ENCODE measurements at places on chromosomes 12 and 14. TPM values are rescaled to one million over a fixed set of nuclear protein-coding genes. Genes with fewer than 3 reads are reported as not detected.

Gene DAO
- not detected for total RNA-seq

Gene RAPGEF3
- total RNA-seq, result 24.2 TPM

Gene STXBP6
- 6.3 TPM for total RNA-seq

Gene KRT5
- 12.6 TPM for total RNA-seq

Gene IPO4
- 24.1 TPM for total RNA-seq

Gene ABCC9
- 64.2 TPM for total RNA-seq

Gene DRAM1
- total RNA-seq, result 25.5 TPM

Gene BIN2
- total RNA-seq, result 26.5 TPM

DNA sequence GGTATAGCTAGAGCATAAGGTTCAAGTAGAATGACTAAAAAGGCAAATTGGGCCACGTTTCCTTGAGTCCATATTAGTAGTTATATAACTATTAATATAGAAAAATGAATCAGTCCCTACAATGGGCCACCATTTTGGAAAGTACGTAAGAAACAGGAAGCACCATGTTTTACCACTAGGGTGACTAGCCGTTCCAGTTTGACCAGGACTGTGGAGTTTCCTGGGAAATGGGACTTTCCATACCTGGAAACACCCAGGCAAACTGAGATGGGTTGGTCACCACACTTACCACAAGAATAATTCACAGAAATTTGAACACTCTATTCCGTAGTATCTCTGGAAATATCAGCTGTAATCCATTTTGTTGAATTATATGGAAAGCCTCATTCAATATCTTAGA lies 2.1 kb upstream of the MAGOHB start:
- no peak for DNase-seq

GRCh38 chr14:27573018-27573417 lies 975.2 kb upstream of the NOVA1 start:
- DNase-seq, result no peak

DNA sequence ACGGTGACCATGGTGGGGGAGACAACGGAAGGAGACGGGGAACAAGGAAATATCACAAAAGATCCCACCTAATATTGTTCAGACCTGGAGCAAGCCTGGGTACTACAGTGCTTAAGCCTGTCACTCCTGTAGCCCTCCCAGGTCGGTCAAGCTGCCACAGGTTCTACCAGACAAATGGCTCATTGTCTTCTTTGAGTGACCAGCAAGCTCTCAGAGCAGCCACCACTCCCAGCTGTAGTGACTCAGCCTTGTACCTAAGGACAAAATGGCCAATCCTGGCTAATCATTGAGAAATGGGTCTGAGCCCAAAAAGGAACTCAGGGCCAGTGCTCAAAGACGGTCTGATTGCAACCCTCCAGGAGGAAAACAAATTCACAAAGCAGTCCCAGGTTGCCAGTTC lies 238.4 kb upstream of the NOS1 start:
- no peak for DNase-seq

DNA sequence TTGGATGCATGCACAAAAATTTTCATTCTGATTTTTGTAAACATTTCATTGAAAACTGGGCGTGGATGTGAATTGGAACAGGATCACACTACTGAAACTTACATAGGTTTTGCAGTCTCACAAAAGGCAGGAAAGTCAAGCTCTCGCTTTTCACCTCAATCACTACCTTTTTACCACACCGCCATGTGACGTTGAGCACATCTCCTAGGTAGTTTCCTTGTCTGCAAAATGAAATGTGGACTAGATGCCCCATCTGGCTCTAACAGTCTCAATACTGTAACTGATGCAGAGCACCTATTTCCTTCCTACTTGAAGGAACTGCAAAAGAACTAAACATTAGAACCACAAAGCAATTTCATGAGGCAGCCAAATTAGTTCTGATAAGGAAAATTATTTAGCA lies 4.4 kb upstream of the YY1 start:
- DNase-seq, result no peak

DNA sequence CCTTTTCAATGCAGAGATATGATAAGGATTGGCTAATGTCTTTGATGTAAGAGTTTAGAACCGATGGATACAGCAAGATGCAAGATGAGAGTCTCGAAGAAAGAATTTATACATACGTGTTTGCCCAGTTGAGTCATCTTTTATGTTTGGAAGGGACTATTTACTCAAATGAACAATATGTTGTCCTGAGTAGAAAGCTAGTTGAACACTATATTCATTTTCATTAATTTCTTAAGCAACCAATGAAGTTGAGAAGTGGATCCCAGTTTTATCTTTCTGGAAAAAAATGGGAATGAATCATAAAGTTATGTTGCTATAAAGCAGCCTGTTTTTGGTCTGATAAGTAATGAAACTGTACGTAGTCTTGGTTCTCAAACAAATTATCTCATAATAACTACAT lies 1431.7 kb upstream of the FLRT2 start:
- no peak for DNase-seq

- no peak for DNase-seq
These were observed 21.9 kb upstream of the FGD4 start for GRCh38 chr12:32377344-32378055.

GRCh38 chr12:39777465-39777864 lies 157.9 kb upstream of the ABCD2 start:
- no peak for DNase-seq

DNA sequence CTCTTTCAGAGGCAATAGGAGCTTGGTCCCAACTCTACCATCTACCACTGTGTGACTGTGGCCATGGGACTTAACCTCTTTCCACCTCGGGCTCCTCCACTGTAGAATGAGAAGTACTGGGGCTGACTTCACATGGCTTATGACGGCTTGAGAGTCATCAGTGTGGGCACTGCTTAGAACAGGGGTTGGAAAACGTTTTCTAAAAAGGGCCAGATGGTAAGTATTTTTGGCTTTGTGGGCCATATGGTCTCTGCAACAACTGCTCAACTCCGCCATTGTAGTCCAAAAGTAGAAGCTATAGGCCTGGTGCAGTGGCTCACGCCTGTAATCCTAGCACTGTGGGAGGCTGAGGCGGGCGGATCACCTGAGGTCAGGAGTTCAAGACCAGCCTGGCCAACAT lies 69.2 kb upstream of the LTA4H start:
- no peak for DNase-seq

DNA sequence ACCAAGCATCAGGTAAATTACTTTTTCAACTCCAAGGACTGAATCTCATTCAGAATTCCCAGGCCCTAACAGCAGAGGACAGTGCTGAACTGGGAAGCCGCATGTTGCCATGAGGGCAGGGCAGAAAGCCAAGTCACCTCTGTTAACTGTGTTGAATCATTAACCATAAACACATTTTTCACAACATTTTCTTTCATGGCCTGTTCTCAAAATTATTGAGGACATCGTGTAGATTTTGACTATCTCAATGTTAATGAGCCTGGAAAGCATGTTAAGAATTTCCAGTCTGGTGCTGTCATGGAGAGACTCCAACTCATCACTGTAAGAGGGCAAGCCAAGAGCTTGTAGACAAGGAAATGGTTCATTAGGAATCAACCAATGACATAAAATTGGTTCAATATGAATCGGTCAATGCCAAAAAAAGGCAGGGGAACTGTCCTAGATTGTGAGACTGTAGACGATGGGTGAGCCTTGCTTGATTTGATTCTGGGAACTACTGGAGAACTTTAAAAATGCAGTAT lies 33.7 kb downstream of the CPM start:
- no peak for DNase-seq

GRCh38 chr12:39103552-39104165 lies 198.3 kb upstream of the CPNE8 start:
- DNase-seq, result no peak

DNA sequence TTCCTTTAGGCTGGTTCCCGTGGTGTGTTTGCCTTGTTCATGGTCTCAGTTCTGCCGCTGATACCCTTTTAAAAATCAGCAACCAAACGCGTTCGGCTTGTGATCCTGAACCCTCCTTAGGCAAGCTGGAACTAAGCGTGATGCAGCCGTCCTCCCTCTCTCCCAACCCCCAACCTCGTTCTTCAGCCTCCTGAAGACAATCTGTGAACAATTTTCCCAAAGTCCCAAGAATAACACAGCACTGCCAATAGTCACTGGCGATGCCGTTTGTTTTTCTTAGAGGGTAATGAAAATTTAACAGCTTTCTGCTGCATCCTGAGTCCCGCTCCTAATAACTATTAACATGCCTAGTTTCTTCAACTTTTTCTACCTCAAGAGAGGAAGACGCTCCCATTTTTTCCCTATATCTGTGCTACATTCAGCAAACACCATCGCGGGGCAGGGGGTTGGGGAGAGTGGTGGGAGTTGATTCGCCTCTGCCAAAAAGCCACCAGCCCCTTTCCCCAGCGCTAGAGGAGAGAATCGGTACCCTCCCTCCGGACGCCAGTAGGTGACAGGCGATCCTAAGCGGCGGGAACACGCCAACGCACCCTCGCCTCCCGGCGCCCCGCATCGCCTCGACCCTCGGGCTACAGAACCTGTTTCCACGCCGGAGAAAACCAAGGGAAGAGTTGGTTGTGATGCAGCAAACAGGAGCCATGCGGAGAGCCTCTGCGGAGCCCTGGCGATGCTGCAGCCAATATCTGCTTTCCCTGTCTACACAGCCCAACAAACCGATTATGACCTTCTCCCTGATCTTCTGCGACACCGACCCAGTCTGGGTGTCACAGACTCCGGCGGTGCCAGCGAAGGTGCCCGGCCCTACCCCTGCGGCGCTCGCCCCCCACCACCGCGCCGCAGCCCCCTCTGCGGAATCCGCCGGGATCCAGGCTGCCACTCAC lies 752 bp downstream of the PRICKLE1 start:
- DNase-seq, result no peak

DNA sequence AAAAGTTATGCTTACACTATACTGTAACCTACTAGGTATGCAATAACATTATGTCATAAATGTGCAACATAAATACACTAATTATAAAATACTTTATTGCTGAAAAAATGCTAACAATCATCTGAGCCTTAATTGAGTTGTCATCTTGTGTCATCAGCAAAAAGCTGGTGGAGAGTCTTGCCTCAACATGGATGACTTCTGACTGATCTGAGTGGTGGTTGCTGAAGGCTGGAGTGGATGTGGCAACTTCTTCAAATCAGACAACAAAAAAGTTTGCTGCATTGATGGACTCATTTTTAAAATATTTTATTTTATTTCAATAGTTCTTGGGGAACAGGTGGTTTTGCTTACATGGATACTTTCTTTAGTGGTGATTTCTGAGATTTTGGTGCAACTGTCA lies 93.9 kb upstream of the AMN1 start:
- DNase-seq, result no peak

GRCh38 chr12:80792861-80793260 lies 76.1 kb downstream of the MYF5 start:
- no peak for DNase-seq

DNA sequence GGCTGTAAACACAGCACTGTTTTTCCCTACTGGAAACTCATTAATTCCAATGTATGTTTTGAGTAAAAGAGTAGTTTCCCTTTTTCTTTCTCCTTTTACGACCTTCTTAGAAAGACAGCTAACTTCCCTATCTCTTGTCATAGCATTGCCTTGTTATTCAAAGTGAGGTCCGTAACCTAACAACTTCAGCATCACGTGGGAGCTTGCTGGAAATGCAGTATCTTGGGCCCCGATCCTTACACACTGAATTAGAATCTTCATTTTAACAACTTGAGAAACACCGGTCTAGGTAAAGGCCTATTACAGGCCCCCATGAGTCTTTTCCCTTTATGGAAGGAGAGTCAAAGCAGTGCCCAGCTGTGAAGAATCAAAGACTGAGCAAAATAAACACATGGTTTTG lies 230.7 kb upstream of the PRKD1 start:
- no peak for DNase-seq

DNA sequence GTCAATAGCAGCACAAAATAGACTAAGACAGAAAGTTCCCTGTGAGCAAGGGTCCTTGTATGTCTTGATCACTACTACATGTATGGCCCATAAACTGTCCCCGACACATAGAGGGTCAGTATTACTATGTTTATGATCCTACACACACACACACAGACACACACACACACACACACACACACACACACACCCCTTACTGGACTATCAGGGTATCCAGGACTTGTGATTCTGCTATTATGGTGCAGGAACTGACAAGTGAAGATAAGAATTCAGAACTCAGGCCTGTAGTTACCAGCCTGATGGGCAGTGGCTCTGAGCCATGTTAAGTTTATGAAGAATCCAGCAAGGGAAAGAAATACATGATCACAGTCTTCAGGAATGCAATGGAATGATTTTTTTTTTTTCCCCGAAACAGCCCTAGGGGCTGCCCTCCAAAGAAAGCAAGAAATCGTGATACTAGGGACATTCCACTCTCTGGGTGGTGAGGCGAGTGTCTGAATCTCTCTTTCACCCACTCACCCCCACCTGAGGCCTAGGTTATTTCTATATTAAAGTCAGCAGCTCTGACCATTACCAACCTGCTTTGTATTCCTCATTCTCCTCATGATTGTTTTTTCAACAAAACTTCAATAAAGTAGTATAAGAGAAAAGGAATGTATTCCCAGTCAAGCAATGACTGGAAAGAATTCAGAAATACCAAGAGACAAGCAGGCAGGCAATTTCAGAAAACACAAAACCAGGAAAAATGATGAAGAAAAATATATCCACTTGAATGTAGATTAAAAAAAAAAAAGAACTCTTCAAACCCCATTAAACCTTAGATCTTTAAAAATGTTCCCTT lies 105.8 kb downstream of the AVPR1A start:
- DNase-seq, result no peak

DNA sequence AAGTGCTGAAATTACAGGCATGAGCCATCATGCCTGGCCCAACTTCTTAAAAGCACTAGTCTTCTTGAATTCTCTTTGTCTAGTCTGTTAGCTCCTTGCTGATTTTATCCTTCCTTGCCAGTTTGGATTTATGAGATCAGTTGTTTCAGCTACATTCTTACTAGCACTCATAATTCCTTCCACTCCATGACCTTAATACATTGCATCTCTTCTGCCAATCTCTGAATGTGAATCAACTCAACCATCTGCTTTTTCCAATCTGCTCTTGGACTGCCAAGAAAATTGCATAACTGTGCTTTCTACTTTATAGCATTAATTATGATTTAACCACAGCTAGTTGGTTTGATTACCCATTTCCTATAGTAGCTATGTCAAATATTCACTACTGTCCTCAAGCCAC lies 14.9 kb upstream of the HEATR5A start:
- no peak for DNase-seq

GRCh38 chr12:96015672-96016071 lies 19.5 kb upstream of the HAL start:
- no peak for DNase-seq

DNA sequence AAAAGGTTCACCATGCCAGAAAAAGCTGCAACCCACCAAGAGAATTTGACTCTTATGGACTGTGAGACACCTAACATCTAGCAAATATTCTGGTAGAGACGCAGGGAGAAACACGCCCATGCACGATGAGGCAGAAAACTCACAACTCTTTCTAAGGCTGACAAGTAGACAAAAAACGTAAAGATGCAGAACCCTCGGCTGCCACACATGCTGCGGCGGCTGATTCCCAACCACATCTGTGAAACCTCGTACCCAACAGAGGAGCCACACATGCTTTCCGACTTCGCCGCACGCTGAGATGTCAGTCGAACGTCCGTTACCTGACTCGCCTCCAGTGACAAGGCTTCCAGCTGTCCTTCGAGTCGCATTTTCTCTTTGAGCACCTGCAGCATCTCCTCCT lies 21.8 kb downstream of the GOLGA3 start:
- DNase-seq, result no peak

Measured in omental fat pad (tissue), 4 donors.